ENCODE measurements at places on chromosomes 11 and 22.

- no peak for DNase-seq
These were observed 59.6 kb downstream of the FAR1 start for GRCh38 chr11:13728076-13728475.

DNA sequence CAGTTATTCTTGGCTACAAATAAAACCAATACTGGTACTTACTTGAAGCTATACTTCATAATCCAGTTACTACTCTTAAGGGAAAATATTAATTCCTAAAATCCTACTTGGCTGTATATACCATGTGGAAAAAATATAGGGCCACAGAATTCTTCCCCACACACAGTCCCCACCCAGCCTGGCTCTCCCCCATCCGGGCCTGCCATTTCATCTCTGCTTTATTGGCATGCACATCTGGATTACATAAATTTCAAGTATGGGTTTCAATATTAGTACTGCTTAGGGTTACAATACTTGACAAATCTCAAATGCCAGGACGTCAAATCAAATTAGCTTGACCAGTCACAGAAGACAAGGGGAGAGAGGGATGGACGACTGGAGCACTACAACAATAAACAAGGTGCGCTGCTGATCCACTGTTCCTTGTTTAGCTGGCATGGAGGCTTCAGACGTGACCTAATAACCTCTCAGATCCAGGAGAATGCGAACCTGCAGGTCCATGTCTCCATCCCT lies 81.4 kb downstream of the ABTB2 start:
- DNase-seq, result no peak

DNA sequence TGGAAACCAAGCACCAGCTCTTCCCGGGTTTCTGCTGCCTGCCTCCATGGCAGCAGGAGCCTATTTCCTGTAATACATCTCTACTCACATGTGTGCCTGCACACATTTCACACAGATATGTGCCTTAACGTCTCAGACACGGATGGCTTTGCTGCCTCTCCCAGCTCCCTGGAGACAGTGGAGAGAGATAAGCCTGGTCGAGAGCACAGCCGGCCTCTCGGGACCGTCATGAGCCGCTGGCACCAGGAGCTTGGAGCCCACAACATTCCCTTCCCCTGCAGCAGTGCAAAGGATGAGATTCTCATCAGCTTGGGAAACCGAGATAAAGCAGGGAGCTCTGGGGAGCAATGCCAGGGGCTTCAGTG lies 587.7 kb downstream of the BRD1 start:
- DNase-seq, result no peak

DNA sequence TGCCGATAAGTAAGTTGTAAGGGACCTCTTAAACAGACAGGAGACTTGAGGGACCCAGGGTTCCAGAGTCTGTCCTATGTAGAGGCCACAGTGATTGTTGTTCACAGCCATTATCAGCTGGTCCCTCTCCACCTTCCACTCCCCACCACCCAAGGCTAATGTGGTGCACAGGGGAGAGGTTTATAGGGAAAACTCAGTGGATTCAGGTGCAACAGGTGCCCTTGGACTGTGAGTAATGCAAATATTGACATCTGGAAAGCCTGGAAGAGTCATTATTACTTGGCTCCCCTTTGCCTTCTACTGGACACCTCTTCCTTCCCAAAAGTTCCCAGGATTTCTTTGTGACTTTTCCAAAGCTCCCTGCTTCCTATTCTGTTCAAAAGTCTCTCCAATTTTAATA lies 441.1 kb upstream of the CCDC90B start:
- DNase-seq, result no peak

GRCh38 chr11:61019832-61020405 lies 48.4 kb downstream of the CD6 start:
- no peak for DNase-seq

GRCh38 chr11:112150517-112150916 lies 13.4 kb downstream of the IL18 start:
- DNase-seq, result no peak

DNA sequence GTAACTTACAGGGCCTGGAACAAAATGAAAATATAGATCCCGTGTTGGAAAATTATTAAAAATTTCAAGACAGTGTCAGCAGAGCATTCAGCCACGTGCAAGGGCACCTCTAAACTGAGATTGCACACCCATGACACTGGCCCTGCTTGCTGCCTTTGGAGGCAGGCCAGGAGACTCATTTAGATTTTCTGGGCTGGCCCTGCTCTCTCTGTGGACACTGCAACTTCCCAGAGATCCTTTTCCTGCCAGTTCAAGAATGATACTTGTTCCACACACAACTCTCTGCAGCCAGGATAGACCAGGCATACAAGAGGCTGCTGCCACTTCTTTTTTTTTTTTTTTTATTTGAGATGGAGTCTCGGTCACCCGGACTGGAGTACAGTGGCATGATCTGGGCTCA lies 56.7 kb upstream of the PTPRJ start:
- DNase-seq, result no peak

DNA sequence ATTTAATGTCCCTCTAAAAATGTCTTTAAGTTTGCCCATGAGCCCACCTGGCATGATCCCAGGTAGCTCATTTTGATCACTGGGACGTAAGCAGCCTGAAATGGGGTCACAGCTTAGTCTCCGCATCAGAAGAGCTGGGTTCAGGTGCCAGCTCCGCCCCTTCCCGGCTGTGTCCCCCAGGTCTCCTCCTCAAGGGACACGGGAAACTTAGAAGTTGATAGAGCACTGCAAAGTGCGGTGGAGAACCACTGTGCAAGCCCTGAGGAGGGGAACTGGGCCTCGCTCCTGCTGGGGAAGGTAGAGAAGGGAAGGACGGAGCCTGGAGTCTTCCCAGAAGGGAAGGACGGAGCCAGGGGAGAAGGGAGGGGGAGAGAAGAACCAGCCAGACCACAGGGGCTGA lies 7.7 kb downstream of the TOM1 start:
- no peak for DNase-seq

GRCh38 chr11:46902694-46903093 lies 15.7 kb downstream of the LRP4 start:
- DNase-seq, result no peak

DNA sequence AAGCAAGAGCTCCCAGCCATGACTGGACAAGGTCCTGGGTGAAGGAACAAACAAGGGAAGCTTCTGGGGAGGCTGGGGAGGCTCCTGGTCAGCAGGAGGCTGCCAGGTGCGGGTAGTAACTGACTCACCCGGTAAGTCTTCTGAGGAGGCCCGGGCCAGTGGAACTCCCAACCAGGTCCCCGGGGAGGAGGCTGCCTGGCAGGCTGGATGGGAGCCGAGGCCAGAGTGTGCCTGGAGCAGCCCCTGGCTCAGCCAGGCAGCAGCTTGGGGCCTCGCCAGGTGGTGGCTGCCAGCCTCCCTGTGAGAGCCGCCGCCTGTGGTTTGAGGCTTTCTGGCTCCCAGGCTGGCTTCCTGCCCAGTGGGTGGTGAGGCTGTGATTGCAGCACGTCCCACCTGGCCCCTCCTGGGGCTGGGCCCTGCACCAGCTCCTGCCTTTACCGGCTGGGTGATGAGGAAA lies 46.2 kb downstream of the IGF2 start:
- DNase-seq, result peak; percentile 78

GRCh38 chr11:47881145-47881544 lies 33.0 kb upstream of the NUP160 start:
- DNase-seq, result no peak

DNA sequence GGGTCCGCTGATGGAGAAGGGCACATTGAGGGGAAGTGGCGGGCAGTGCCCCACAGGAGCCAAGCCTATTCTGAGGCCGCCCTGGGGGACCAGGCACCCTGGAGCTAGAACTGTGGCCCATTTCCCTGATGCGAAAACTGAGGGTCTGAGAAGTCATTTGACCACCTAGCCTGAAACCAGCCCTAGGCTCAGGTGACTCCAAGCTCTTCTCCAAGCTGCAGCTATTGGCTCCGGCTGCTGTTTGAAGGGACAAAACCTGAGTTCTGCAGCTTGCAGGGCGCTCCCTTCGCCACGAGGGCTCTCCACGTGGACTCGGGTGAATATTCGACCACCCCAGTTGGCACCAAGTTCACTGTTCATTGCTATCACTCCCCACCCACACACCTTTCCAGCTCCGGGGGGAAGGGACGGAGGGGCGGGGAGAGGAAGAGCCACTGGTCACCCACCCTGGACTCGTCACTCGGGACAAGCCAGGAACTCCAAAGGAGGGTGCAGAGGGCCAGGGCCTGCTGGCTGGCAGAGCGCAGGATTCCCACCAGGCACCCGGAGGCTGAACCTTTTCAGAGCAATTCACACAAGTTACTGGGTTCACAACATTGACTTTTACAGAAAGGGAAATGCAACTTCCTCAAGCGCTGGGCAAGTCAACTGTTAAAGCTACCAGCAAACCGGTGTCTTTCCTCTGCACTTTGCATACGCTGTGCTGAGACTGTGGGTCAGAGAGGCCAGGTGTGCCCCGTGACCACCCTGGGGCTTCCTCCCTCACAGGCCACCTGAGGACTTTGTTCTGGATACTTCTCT lies 1.1 kb upstream of the RAC2 start:
- DNase-seq, result peak; percentile 87

DNA sequence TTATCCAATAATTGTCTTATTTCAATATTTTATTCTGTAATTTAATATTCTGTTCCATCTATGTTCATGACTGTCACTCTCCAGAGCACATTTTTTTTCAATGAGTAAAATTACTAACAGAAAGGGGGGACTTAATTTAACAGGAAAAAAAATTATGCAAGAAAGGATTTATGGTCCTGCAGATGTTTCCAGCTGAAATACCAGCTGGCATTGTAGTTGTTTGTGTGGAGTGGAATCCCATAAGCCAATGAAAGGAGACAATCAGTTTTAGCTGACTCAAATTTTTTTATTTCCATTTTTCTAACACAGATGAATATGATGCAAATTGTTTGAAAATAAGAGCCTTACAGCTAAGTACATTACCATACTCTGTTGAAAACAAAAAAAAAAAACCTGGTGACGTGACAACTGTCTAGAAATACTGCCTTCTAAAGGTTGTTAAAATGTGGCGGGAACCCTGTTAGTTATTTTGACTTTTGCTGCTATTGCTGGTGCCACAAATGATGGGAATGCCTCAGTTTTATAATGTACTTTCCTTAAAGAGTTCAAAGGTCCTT lies 389.1 kb downstream of the ETS1 start:
- no peak for DNase-seq

Measured in NAMALWA (cell line).